Activated naive CD8-positive, alpha-beta T cell treated with anti-CD3 and anti-CD28 coated beads, Interleukin-2, amount 10 ng/mL, durations not matched to agents 7 days and 5 days (primary cell): ENCODE measurements at places on chromosomes 1 and 21. TPM values are rescaled to one million over a fixed set of nuclear protein-coding genes. Genes with fewer than 3 reads are reported as not detected.

- H3K36me3 ChIP-seq = no peaks in the 10 kb centered on the region
- H3K4me3 ChIP-seq = no peak overlapping the region
- no peak overlapping the region for H3K27ac ChIP-seq
- peaks cover 30% of the 10 kb centered on the region for H3K27me3 ChIP-seq
Observed at GRCh38 chr1:214247501-214248041, 33.4 kb upstream of the SMYD2 start.

DNA sequence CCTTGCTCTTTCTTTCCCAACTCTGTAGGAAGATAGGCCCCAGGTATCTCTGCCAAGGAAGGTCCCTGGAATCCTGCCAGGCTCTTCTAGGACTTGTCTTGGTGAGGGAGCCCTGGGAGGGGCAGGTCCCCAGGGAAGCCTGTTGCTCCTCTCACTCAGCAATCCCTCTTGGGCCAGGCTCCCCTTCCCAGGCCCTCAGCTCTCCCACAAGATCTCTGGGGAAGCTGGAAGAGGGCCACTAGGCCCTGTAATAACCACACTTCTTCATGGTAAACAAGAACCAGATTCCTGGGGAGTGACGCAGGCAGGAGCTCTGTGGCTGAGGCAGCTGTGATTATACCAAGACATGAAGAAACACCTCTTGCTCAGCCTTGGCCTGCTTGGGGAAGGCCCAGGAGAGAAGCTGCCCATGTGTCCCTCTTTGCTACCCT is 9.9 kb upstream of the MAPKAPK2 start:
- H3K4me3 ChIP-seq = no peak overlapping the region
- no peak for DNase-seq
- H3K27me3 ChIP-seq = peaks cover 6% of the 10 kb centered on the region
- peaks cover 4% of the 10 kb centered on the region for H3K4me1 ChIP-seq
- no peak overlapping the region for H3K27ac ChIP-seq

- no peak for DNase-seq
- no peaks in the 10 kb centered on the region for H3K4me1 ChIP-seq
- no peak overlapping the region for H3K4me3 ChIP-seq
- peaks cover 1% of the 10 kb centered on the region for H3K36me3 ChIP-seq
- H3K27ac ChIP-seq = no peak overlapping the region
Observed at GRCh38 chr1:197814306-197814705, 39.0 kb upstream of the DENND1B start.

IL20 gene
- total RNA-seq = not detected

OLFML2B gene
- total RNA-seq = 0.82 TPM

DNA sequence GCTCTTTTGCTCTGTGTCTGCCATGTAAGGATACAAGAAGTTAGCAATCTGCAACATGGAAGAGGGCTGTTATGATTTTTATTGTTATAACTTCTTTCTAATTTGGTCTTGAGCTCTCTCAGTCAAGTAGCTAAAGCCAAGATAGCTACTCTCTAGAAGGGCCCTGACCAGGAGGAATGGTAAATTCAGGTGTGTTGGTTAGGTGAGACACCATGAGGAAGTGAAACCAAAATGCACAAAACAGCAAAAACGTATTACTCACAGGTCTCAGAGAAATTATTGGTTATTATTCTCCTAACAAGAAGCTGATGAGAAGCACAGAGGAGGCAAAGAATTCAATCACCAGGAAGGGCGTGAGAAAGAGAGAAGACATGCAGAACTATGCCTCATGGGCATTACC is 51.8 kb upstream of the INSL5 start:
- no peak for DNase-seq
- no peaks in the 10 kb centered on the region for H3K27me3 ChIP-seq
- H3K36me3 ChIP-seq = peaks cover 2% of the 10 kb centered on the region
- no peak overlapping the region for H3K27ac ChIP-seq
- no peaks in the 10 kb centered on the region for H3K4me1 ChIP-seq
- no peak overlapping the region for H3K4me3 ChIP-seq

OLIG2 gene
- not detected for total RNA-seq

TMEM82 gene
- total RNA-seq = not detected

GRCh38 chr1:199851439-199852140 is 175.9 kb upstream of the NR5A2 start:
- no peaks in the 10 kb centered on the region for H3K36me3 ChIP-seq
- H3K27ac ChIP-seq = no peak overlapping the region
- no peak overlapping the region for H3K4me3 ChIP-seq
- H3K27me3 ChIP-seq = peaks cover 19% of the 10 kb centered on the region
- H3K4me1 ChIP-seq = no peaks in the 10 kb centered on the region

SELL gene
- 130 TPM for total RNA-seq
